ENCODE measurements at places on chromosomes 7 and 10.

- H3K36me3 ChIP-seq: no peaks in the 10 kb centered on the region
- DNase-seq: no peak
- no peak overlapping the region for H3K4me3 ChIP-seq
- H3K27ac ChIP-seq: no peak overlapping the region
These were observed 25.5 kb downstream of the VSIR start for GRCh38 chr10:71747551-71748523.

GRCh38 chr7:70743531-70744325 lies 388.2 kb upstream of the GALNT17 start:
- H3K36me3 ChIP-seq: no peaks in the 10 kb centered on the region
- H3K4me1 ChIP-seq: no peaks in the 10 kb centered on the region
- H3K27ac ChIP-seq: no peak overlapping the region
- no peaks in the 10 kb centered on the region for H3K27me3 ChIP-seq
- H3K4me3 ChIP-seq: no peak overlapping the region
- no peak for DNase-seq

DNA sequence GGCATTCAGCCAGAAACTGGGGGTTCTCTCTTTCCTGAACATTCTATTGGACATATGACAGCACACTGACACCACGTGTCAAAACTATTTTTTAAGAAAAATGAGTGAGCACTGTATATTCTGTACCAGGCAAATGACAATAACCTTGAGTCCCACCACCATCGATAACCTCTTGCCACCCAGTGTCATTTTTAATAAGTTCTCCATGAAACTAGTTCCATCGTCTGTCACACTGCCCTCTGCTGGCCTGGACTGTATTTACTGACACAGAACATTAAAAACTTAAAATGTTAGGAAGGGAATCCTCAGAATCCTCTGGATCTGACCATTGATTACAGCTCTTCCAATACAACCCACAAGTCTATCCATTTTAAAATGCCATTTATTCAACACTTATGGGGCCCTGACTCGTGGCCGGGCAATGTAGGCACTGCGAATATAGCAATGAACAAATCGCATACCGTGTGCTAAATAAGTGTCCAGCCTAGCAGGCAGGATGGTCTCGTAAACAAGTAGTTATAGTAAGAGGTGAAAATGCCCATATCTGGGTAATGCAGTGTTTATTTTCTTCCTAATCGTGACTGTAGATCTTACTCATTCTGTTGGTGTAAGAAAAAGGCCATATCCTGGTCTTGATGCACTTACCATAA lies 35.9 kb upstream of the CACNB2 start:
- no peaks in the 10 kb centered on the region for H3K27me3 ChIP-seq
- H3K36me3 ChIP-seq: no peaks in the 10 kb centered on the region
- H3K4me3 ChIP-seq: no peak overlapping the region
- no peak overlapping the region for H3K27ac ChIP-seq

DNA sequence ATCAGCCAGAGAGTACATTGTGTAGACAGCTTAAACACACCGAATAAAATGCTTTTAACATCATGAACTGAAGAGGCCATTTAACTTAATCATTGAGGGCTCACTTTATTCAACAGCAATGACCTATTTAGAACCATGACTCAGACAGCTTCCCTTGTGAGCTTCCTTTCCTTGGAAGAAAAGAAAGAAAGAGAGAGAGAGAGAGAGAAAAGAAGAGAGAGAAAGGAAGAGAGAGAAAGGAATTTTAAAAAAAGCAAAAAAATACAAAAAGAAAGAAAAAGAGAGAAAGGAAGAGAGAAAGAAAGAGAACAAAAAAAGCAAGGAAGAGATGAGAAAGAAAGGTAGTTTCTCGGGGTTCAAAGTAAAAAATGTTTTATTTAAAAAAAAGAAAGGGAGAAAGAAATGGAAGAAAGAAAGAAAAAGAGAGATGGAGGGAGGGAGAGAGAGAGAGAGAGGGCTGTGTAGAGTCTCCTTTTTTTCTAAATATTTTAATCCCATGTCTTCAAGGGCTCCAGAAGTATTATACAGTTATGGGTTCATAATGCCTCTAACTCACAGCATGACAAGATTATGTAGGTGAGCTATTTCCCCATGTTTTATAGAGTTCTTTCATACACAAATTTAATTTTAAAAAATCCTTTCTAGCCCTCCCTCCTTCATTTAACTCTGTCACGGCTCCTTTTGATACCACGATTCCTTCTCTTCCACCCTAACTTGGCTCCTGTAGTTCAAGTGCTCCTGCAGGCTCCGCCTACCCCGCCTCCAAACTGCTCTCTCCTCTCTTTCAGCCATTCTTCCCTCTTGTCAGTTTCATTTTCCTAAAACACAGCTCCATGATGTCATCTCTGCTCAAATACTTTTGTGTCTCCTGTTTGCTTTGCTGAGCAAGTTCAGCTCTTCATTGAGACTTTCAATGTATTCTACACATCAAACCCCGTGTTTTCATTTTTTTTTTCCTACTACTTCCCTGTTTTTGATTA lies 85.5 kb downstream of the PRTFDC1 start:
- no peak overlapping the region for H3K4me3 ChIP-seq
- DNase-seq: peak; percentile 64
- H3K27me3 ChIP-seq: no peaks in the 10 kb centered on the region
- H3K4me1 ChIP-seq: no peaks in the 10 kb centered on the region
- H3K27ac ChIP-seq: no peak overlapping the region

- H3K4me1 ChIP-seq: peaks cover 39% of the 10 kb centered on the region
- no peak overlapping the region for H3K4me3 ChIP-seq
- DNase-seq: peak; percentile 68
- peak overlapping the region; percentile 92 for H3K27ac ChIP-seq
- H3K27me3 ChIP-seq: no peaks in the 10 kb centered on the region
These were observed 3.7 kb upstream of the ABHD11 start for GRCh38 chr7:73742338-73742752.

- H3K4me1 ChIP-seq: no peaks in the 10 kb centered on the region
- H3K27ac ChIP-seq: no peak overlapping the region
- H3K27me3 ChIP-seq: no peaks in the 10 kb centered on the region
- no peak overlapping the region for H3K4me3 ChIP-seq
- no peaks in the 10 kb centered on the region for H3K36me3 ChIP-seq
- DNase-seq: no peak
These were observed 95.3 kb upstream of the ADO start for GRCh38 chr10:62709200-62709599.

DNA sequence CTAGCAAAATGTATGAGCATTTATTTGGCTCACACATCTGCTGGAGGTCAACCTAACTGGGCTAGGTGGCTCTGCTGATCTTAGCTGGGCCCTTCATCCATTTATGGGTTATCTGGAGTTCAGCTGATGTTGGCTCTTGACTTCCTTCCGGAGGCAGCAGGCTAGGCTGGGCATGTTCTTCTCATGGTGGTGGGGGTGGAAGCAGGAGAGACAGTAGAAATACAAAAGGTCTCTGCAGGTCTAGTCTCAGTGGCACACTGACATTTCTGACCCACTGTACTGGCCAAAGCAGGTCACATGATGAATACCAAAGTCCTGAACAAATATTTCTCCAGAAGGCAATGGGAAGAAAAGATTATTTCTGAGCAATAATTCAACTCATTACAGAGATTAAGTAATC lies 334.6 kb downstream of the CRPPA start:
- no peak overlapping the region for H3K27ac ChIP-seq
- no peaks in the 10 kb centered on the region for H3K4me1 ChIP-seq
- H3K36me3 ChIP-seq: no peaks in the 10 kb centered on the region
- H3K27me3 ChIP-seq: no peaks in the 10 kb centered on the region

DNA sequence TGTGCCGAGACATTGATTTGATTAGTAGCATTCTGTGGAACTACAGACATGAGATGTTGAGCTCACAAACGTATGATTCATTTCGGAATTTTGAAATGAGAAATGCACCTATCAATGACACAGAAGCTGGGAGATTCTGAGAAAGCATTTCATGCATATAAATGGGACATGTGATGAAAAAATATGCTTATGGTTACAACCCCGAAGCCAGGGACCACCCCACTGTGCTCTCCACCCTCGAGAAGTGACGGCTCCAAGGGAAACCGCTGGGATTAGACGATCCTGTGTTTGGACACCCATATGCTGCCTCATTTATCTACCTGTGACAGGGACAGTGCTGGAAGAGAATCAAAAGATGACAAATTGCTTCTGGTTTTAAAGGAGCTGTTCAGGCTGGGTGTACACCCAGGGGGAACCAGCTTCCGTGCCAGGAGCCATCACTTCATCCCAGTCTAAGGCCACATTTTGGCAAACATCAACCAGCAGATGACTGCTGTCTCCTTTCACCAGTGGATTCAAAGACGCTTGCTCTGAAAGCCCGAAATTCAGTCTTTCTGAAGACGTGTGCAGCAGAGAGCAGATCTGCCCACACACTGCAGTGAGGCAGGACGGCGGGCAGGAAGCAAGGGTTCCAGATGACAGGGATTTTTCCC lies 109.9 kb downstream of the ATXN7L1 start:
- DNase-seq: peak; percentile 56
- no peaks in the 10 kb centered on the region for H3K27me3 ChIP-seq
- no peaks in the 10 kb centered on the region for H3K36me3 ChIP-seq
- peaks cover 15% of the 10 kb centered on the region for H3K4me1 ChIP-seq

DNA sequence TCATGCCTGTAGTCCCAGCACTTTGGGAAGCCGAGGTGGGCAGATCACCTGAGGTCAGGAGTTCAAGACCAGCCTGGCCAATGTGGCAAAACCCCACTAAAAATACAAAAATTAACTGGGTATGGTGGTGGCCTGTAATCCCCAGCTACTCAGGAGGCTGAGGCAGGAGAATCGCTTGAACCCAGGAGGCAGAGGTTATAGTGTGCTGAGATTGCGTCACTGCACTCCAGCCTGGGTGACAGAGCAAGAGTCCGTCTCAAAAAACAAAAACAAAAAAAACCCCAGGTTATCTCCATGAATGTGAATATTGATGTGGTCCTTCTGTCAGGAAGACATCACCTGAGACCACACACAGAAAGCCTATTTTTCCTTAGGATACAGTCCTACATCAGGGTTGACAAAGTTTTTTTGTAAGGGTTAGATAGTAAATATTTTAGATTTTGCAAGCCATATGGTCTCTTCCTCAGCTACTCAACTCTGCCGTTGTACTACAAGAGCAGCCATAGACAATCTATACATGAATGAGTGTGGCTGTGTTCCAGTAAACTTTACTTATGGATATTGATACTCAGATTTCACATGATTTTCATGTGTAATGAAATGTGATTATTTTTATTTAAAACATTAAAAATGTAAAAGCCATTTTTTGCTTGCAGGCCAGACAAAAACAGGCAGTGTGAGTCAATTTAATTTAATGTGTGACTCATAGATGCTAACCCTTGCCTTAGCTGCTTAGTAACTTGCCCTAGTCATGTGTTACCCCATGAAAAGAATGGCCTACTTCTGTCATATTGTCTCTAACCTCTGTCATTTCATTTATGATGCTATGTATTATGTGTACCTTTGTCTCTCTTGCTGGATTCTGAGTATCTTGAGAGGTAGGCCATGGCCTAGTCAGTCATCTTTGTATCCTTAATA lies 78.1 kb downstream of the TPST1 start:
- H3K27me3 ChIP-seq: no peaks in the 10 kb centered on the region
- H3K36me3 ChIP-seq: no peaks in the 10 kb centered on the region
- H3K4me3 ChIP-seq: no peak overlapping the region
- no peak for DNase-seq
- H3K27ac ChIP-seq: no peak overlapping the region

DNA sequence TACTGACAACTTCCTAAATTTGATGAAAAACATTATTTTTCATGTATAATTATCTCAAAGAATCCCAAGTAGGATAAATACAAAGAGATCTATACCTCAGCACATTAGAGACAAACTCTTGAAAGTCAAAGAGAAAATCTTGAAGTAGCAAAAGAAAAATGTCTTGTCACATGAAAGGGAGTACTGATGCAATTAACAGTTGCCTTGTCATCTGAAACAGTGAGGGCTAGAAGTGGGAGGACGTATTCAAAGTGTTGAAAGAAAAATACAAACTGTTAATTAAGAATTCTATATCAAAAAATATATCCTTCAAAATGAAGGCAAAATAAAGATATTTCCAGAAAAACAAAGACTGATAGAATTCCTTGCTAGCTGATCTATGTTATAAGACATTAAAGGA lies 35.5 kb upstream of the ARHGAP22 start:
- H3K36me3 ChIP-seq: no peaks in the 10 kb centered on the region
- no peak for DNase-seq
- peaks cover 2% of the 10 kb centered on the region for H3K4me1 ChIP-seq
- H3K4me3 ChIP-seq: no peak overlapping the region

GRCh38 chr10:11864727-11865126 lies 41.6 kb downstream of the PROSER2 start:
- peaks cover 22% of the 10 kb centered on the region for H3K36me3 ChIP-seq
- H3K4me3 ChIP-seq: no peak overlapping the region
- DNase-seq: no peak
- no peak overlapping the region for H3K27ac ChIP-seq
- H3K4me1 ChIP-seq: no peaks in the 10 kb centered on the region

DNA sequence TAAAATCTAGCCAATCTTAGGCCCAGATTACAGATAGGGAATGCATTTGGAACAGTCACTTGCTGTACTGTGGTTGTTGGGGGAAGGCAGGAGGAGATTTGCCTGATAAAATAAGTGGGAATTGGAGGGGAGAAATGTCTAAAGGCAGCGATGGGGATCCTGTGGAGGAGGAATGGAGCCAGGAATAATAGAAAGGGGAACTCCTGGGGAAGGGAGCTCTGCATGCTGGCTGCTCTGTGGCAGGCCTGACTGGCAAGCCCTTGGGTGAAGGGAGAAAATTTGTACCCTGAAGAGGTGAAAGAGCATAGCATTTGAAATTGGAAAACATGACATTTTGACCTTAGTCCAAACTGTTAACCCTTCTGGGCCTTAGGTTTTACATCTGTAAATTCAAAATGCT lies 13.7 kb downstream of the MMP21 start:
- peaks cover 26% of the 10 kb centered on the region for H3K36me3 ChIP-seq
- no peak overlapping the region for H3K27ac ChIP-seq
- H3K27me3 ChIP-seq: no peaks in the 10 kb centered on the region
- H3K4me3 ChIP-seq: no peak overlapping the region
- no peak for DNase-seq

GRCh38 chr7:120740348-120740747 lies 117.6 kb downstream of the TSPAN12 start:
- no peaks in the 10 kb centered on the region for H3K36me3 ChIP-seq
- DNase-seq: peak; percentile 46
- H3K4me3 ChIP-seq: no peak overlapping the region
- no peaks in the 10 kb centered on the region for H3K27me3 ChIP-seq
- H3K27ac ChIP-seq: no peak overlapping the region

DNA sequence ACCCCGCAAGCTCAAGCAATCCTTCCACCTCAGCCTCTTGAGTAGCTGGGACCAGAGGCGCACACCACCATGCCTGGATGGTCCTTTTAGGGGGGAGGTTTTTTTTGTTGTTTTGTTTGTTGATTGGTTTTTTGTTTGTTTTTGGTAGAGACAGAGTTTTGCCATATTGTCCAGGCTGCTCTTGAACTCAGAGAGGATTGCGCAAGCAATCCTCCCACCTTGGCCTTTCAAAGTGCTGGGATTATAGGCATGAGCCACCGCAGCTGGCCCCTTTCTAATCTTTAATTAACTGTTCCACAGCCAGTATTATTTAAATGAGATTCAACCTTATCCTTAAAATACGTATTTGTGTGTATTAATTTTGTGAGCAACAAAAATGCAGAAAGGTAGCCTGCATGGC lies 65.8 kb downstream of the SLC13A1 start:
- H3K27ac ChIP-seq: no peak overlapping the region
- H3K27me3 ChIP-seq: no peaks in the 10 kb centered on the region
- H3K4me1 ChIP-seq: no peaks in the 10 kb centered on the region
- H3K36me3 ChIP-seq: no peaks in the 10 kb centered on the region
- H3K4me3 ChIP-seq: no peak overlapping the region
- no peak for DNase-seq

GRCh38 chr10:50536617-50537240 lies 87.0 kb downstream of the SGMS1 start:
- no peak overlapping the region for H3K27ac ChIP-seq
- no peaks in the 10 kb centered on the region for H3K27me3 ChIP-seq
- no peaks in the 10 kb centered on the region for H3K36me3 ChIP-seq
- H3K4me1 ChIP-seq: peaks cover 3% of the 10 kb centered on the region
